ENCODE measurements at places on chromosomes 3 and 15.

- H3K27me3 ChIP-seq: no peaks in the 10 kb centered on the region
- no peak overlapping the region for H3K4me3 ChIP-seq
- no peak for DNase-seq
- peak overlapping the region; percentile 51 for H3K27ac ChIP-seq
- peaks cover 3% of the 10 kb centered on the region for H3K4me1 ChIP-seq
Measured at GRCh38 chr3:113063126-113063894, 72.5 kb downstream of the GTPBP8 start.

- no peaks in the 10 kb centered on the region for H3K27me3 ChIP-seq
- H3K36me3 ChIP-seq: no peaks in the 10 kb centered on the region
- no peak for DNase-seq
- no peak overlapping the region for H3K27ac ChIP-seq
Measured at GRCh38 chr15:85462029-85462428, 81.6 kb downstream of the AKAP13 start.

DNA sequence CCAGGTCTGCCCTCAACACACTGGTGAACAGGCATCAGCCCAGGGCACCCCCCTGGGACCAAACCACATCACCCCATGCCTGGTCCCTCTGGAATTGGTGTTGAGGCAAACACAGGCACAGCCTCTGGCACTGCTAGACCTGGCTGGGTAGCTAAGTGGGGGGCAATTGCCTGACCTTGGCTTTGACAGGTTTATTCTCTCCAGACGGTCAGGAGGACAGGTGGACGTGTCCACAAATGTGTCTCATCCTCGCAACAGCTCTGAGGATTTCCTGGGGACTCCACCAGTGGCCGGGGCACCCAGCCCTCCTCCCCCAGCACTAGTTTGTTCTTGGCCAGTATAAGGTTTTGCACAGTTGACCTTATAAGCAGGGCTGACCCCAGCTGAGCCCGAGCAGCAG is 31.3 kb downstream of the TKT start:
- H3K36me3 ChIP-seq: peaks cover 5% of the 10 kb centered on the region
- H3K4me3 ChIP-seq: no peak overlapping the region
- DNase-seq: no peak
- H3K27me3 ChIP-seq: no peaks in the 10 kb centered on the region
- H3K27ac ChIP-seq: no peak overlapping the region

DNA sequence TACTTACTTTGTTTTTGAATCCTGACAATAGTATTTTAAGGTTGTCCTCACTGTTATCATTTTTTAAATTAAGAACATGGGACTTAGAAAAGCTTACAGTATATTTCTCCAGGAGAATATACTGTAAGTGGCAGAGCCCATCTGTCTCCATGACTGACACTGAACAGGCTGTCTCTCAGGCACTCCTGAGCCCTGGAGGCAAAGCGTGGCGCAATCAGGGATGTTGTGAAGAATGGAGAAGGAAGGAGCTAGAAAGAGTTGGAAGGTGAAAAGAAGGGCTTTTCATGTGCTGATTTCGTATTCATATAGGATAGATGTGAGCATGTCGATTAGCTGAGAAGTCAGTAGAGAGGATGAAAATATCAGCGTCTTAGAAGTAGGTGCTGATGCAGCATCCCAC is 41.5 kb downstream of the FGF12 start:
- no peaks in the 10 kb centered on the region for H3K27me3 ChIP-seq
- H3K36me3 ChIP-seq: no peaks in the 10 kb centered on the region
- H3K4me1 ChIP-seq: no peaks in the 10 kb centered on the region
- H3K4me3 ChIP-seq: no peak overlapping the region

GRCh38 chr15:72423256-72423655 is 25.2 kb downstream of the TMEM202 start:
- no peak overlapping the region for H3K4me3 ChIP-seq
- DNase-seq: no peak
- H3K27me3 ChIP-seq: no peaks in the 10 kb centered on the region
- H3K36me3 ChIP-seq: no peaks in the 10 kb centered on the region

GRCh38 chr15:87816016-87816415 is 440.5 kb downstream of the NTRK3 start:
- no peaks in the 10 kb centered on the region for H3K4me1 ChIP-seq
- H3K36me3 ChIP-seq: no peaks in the 10 kb centered on the region
- H3K27ac ChIP-seq: no peak overlapping the region

DNA sequence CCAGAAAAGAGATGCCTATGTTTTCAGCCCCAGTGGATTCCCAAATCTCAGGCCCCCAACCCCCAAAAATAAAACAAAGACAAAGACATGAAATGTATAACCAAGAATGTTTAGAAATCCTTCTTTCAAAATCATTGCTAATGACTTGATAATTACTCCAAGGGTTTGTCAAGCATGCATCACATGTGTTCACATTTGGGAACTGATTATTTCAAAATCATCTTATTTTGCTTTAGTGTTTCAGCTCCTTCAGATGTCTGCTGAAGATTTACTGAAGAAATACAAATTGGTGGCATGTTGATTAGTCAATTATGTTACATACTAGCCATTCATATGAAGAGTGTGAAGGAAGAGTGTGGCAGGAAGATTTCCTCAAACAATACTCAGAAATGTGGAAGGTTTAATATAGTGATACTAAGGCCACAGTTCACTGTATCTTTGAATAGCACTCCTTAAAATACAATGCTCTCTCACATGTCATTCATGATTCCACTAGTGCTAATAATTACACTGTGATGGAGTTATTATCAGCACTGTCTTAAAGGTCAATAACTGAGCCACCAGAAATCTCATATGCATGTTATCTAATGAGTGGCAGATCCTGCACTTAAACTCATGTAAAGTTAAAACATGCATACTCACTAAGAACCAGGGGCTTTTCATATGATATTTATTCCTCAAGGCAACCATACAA is 134.5 kb upstream of the TGFBR2 start:
- H3K36me3 ChIP-seq: no peaks in the 10 kb centered on the region
- H3K27me3 ChIP-seq: no peaks in the 10 kb centered on the region
- H3K4me3 ChIP-seq: no peak overlapping the region
- DNase-seq: no peak

DNA sequence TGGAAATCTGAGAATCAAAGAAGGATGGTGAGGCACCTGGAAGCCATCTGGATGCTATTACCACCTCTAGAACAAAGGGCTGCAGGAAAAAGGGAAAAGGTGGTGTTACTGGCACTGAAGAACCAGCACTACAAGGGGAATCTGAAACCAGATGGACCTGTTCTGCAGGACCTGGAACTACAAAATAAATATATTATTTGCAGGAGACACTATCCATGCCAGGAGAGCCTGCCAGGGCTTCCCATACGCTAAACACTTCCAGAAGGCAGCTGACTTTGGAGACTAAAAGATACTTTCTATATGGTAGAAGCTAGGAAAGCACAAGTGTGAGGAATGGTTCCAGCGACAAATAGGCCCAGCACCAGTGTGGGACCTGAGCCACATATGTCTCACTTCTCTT is 83.4 kb upstream of the POU1F1 start:
- no peak overlapping the region for H3K27ac ChIP-seq
- no peaks in the 10 kb centered on the region for H3K4me1 ChIP-seq
- DNase-seq: peak; percentile 89
- no peaks in the 10 kb centered on the region for H3K36me3 ChIP-seq
- H3K4me3 ChIP-seq: no peak overlapping the region

GRCh38 chr15:40016224-40016865 is 22.6 kb downstream of the SRP14 start:
- no peak overlapping the region for H3K27ac ChIP-seq
- H3K4me3 ChIP-seq: no peak overlapping the region
- no peaks in the 10 kb centered on the region for H3K27me3 ChIP-seq
- H3K4me1 ChIP-seq: peaks cover 3% of the 10 kb centered on the region

GRCh38 chr3:146503461-146504202 is 34.3 kb upstream of the PLSCR2 start:
- no peak overlapping the region for H3K4me3 ChIP-seq
- peak overlapping the region; percentile 55 for H3K27ac ChIP-seq
- peak; percentile 37 for DNase-seq
- H3K27me3 ChIP-seq: no peaks in the 10 kb centered on the region
- H3K4me1 ChIP-seq: peaks cover 2% of the 10 kb centered on the region
- H3K36me3 ChIP-seq: no peaks in the 10 kb centered on the region

DNA sequence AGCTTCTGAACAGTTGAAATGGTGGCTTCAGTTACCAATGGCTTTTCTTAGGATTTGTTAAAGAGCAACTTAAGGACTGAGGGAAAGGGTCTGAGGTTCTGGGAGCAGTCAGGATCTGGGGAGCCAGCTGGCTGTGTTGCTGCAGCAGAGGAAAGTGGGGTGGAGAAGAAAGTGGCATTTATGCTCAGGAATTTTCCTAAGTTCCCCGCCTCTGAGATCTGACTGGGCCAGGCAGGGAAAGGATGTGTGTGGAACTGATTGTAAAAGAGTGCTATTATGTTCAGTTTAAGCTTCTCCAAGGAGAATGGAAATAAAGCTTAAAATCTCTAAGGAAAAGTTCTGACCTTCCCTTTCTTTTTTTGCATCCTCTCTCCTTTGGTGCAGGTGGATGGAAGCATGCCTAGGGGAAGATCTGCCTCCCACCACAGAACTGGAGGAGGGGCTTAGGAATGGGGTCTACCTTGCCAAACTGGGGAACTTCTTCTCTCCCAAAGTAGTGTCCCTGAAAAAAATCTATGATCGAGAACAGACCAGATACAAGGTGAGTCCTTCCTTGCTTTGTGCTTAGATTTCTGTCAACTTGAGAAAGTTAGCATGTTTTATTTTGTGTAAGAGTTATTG is 37.8 kb downstream of the IQGAP1 start:
- H3K27me3 ChIP-seq: no peaks in the 10 kb centered on the region
- no peak for DNase-seq
- H3K36me3 ChIP-seq: no peaks in the 10 kb centered on the region

DNA sequence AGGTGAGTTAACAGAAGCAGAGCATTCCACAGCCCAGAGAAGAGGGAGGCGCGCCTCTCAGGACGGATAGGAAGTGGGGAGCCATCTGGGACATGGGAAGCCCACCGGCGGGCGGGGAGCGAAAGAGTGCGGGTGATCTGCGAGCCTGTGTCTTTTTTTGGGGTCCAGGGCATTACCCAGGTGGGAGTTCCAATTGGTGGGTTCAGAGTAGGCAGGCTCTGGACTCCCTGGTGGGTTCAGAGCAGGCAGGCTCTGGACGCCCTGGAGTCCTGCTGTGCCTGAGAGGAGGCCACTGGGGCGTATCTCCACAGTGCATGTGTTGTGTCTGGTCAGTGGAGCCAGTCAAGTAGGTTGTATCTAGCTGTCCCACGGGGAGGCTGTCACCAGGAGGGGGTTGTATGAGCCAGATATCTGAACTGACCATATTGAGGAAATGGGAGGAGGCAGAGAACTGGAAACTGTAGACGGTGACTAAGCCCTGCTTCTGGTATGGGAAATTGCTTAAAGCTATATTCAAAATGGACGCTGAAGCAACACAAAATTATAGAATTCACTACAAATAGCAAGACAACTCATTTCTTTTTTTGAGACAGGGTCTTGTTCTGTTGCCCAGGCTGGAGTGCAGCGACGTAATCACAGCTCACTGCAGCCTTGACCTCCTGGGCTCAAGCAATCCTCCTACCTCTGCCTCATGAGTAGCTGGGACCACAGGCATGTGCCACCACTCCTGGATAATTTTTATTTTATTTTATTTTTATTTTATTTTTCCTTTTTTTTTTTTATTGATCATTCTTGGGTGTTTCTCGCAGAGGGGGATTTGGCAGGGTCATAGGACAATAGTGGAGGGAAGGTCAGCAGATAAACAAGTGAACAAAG is 34.5 kb upstream of the CHST2 start:
- DNase-seq: no peak
- H3K4me3 ChIP-seq: no peak overlapping the region
- no peaks in the 10 kb centered on the region for H3K36me3 ChIP-seq
- H3K27me3 ChIP-seq: no peaks in the 10 kb centered on the region
- no peaks in the 10 kb centered on the region for H3K4me1 ChIP-seq

DNA sequence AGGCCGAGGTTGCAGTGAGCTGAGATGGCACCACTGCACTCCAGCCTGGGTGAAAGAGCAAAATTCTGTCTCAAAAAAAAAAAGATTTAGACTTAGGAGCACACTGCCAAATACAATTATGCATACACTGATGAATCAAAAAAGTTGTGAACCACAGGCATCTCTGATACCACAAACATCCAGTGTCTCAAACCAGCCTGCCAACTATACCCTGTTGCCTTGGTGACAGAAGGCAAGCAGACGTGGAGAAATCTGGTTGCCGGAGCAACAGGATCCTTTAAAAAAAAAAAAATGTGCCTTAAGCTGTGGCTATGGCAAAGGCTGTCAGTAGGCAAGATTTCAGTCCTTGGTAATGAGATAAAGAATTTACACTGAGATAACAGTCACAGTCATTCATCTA is 202.3 kb downstream of the NEK10 start:
- H3K36me3 ChIP-seq: no peaks in the 10 kb centered on the region
- no peak overlapping the region for H3K27ac ChIP-seq
- DNase-seq: no peak
- H3K27me3 ChIP-seq: no peaks in the 10 kb centered on the region
- H3K4me3 ChIP-seq: no peak overlapping the region

DNA sequence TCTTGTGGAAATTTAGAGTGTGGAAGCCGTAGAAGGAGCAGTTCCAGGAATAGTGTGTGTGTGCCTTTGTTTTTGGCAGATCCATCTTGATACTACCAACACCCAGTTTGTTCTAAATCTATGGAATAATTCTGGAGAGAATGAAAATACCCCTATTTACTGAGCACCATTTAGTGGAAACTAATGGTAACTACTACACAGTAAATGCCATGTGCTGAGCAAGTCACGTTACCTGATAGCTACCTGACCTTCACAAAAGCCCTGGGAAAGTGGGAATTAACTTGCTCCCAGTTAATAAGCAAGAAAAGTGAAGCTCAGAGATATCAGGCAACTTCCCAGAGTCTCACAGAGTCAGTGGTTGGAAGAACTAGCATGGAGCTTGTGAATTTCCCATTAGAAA is 137.7 kb downstream of the ARPP21 start:
- H3K36me3 ChIP-seq: no peaks in the 10 kb centered on the region
- H3K27ac ChIP-seq: no peak overlapping the region

DNA sequence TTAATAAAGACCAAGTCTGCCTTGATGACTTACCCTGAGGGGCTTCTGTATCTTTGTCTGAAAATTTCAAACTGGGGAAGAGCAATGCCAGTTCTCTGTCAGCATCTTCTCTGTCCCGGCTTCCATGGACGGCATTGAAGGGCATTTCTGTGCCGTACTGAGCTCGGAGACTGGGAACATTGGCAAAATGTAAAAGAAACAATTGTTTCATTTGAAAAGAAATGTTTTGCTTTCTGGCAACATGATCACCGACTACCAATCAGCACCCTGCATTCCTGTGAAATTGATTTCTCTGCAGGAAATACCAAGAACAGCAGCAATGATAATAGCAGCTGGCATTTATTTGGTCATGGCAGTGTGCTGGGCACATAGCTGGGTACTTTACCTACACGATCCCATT is 26.2 kb downstream of the NME9 start:
- H3K4me3 ChIP-seq: no peak overlapping the region
- DNase-seq: no peak
- no peaks in the 10 kb centered on the region for H3K4me1 ChIP-seq
- no peaks in the 10 kb centered on the region for H3K36me3 ChIP-seq
- H3K27ac ChIP-seq: no peak overlapping the region

GRCh38 chr15:59924812-59925522 is 79.1 kb upstream of the FOXB1 start:
- no peak for DNase-seq
- H3K4me3 ChIP-seq: no peak overlapping the region
- no peak overlapping the region for H3K27ac ChIP-seq
- no peaks in the 10 kb centered on the region for H3K36me3 ChIP-seq
- no peaks in the 10 kb centered on the region for H3K4me1 ChIP-seq

GRCh38 chr3:60189304-60189703 is 1061.9 kb downstream of the FHIT start:
- H3K4me1 ChIP-seq: no peaks in the 10 kb centered on the region
- no peak for DNase-seq
- no peak overlapping the region for H3K27ac ChIP-seq
- no peaks in the 10 kb centered on the region for H3K27me3 ChIP-seq
- H3K4me3 ChIP-seq: no peak overlapping the region

- H3K4me1 ChIP-seq: no peaks in the 10 kb centered on the region
- no peaks in the 10 kb centered on the region for H3K36me3 ChIP-seq
- peak within 1 kb of the TSS; percentile 86 for H3K4me3 ChIP-seq
Measured at GRCh38 chr15:84981711-84982300, at the start of gene PDE8A. Gene PDE8A (plus strand): TSS chr15:84981856. CDS start chr15:84982163, 307 bp downstream.
